ENCODE measurements at places on chromosomes 13 and 19.

DNA sequence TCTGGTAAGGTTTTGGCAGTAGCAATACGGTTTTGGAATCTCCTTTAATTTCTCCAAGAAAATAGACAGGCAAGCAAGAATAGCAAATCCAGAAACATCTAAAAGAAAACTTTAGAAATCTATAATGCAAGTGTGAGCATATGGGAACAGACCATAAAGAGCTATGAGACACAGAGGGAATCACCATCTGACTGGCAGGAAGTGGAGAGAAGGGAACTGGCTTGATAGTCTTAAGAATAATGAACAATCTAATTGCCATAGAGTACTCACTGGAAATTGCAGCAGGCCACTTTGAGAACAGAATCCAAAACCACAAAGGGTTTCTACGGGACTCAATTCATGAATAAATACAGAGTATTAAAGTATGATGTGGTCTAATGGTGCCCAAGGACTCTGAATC lies 39.6 kb upstream of the MIR17HG start:
- no peak for DNase-seq

DNA sequence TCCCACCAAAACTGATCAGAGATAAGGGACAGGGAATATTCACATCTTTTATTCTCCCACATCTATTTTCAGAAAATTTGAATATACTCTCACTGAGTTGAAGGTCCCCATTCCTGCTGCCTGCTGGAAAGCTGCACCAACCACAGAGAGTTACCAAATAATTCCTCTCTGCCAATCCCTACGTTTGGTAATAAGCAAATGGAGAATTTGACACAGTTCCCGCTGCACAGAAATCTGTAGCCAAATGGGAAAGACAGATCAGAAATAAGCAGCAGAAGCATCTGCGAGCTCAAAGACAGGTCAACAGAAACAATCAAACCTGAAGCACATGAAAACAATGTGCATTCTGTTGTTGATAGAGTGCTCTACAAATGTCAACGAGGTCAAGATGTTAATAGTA lies 9.9 kb downstream of the ZNF112 start:
- DNase-seq = no peak

GRCh38 chr13:112172641-112173251 lies 105.8 kb downstream of the SOX1 start:
- DNase-seq = no peak

DNA sequence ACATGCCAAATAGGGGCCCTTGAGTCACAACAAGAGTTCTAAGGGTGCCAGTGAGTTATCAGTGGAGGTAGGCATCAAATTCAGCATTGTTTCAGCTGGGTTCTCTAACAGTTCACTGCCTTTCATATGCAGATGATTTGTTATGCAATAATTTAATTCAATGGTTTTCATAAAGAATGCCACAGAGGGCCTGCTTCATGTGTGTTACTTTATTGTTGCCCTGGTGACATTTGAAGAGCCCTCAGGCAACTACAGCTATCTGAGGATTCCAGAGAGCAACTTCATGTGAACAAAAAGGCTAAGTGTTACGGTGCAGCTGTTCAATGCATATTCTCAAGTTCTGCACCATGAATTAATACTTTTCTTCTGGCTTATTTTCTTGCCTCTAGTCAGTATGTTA lies 43.1 kb upstream of the STARD13 start:
- no peak for DNase-seq

GRCh38 chr13:42110410-42111155 lies 62.1 kb downstream of the DGKH start:
- DNase-seq = peak; percentile 18

GRCh38 chr13:67355812-67356476 lies 125.8 kb upstream of the PCDH9 start:
- DNase-seq = no peak

DNA sequence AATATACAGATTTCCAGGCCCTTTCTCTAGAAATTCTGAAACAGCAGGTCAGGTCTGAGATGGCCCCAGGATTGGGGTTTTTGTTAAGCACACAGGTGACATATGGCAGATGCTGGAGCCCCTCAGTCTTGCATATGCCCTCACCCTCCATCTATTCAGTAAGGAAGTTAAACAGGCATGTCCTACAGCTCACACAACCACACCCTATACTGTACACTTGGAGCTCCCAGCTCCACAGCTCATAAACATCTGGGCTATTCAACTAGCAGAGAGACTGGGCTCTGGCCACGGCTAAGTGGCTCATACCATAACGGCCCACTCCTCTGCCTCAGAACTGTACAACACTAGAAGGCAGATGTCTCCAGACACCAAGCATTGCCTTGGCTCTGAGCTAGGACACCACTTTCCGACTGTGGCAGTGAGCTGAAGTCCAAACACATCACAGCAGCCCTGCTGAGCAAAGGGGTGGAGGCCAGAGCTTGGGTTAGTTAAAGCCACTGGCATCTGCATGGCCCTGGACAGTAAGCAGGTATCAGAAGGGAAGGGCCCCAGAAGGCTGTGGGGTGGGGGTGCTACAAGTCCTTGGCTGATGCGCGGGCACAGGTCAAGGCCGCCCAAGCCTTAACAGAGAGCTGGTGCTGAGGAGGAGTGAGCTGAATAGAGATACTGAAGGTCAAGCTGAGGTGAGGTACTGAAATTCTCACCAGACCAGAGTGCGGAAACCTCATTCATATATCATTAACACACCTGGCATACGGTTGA lies 79.1 kb downstream of the ABCC4 start:
- no peak for DNase-seq

DNA sequence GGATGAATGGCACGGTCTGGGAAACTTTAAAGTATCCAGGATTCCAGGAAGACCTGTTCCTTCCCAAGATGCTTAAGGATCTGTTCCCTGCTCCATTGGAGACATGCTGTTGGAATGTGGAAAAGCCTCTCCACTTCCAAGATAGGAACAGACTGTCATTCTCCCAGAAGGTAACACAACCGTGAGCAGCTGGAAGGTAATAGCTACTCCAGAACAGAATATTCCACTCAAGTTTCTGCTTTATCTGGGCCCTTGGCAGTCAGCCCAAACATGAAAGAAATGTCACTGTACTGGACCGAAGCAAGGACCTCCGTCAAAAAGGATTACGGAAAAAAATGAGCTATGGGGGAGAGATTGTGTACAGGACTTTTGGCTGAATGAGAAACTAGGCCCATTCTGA lies 420.9 kb upstream of the NBEA start:
- no peak for DNase-seq

GRCh38 chr19:16627193-16627927 lies 644 bp downstream of the MED26 start:
- no peak for DNase-seq

DNA sequence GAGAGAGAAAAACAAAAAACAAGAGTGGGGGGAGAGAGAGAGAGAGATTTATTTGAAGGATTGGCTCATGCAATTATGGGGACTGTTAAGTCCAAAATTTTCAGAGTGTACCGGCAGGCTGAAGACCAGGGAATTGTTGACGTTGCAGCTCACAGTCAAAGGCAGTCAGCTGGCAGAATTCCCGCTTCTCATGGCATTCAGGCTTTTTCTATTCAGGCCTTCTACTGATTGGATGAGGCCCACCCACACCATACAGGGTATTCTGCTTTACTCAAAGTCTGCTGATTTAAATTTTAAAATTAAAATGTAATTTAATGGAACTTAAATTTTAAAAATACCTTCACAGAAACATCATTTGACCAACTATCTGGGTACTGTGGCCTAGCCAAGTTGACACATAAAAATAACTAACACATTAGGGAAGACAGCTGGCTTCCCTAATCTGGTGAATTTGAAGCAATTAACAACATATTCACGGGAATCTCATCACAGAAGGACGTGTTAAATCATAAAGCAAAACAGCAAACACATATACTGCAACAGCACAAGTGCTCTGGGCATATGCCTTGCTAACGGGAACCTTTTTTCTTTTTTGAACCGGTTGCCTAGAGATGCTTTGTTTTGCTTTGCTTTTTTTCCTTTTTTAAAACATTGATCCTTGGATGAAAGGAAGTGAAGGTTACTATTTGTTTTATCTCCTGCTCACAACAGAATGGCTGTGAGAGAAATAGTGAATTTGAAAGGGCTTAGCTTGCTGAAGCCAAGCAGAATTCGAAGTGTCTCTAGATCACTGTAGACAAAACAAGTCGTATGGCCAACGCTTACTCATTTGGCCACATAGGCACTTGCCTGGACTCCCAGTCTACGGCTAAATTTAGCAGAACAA lies 505.1 kb downstream of the IRS2 start:
- DNase-seq = no peak

DNA sequence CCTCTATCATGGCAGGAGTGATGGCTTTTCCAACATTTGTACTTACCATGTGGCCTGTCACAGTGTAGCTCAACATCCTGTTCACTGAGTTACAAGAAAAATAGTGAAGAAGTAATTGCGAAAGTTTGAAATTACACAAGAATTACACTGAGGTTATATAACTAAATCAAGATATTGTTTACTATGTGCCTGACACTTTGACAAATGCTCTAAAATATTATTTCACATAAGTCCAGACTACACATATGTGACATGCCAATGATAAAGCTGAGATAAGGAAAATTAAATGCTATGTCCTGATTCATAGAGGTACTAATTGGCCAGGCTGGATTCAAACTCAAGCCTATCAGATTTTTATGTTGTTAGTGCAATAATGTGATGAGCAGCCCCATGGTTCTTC lies 451.7 kb downstream of the PCDH9 start:
- DNase-seq = no peak

- no peak for DNase-seq
Measured at GRCh38 chr13:41613471-41613870, 156.1 kb downstream of the RGCC start.

DNA sequence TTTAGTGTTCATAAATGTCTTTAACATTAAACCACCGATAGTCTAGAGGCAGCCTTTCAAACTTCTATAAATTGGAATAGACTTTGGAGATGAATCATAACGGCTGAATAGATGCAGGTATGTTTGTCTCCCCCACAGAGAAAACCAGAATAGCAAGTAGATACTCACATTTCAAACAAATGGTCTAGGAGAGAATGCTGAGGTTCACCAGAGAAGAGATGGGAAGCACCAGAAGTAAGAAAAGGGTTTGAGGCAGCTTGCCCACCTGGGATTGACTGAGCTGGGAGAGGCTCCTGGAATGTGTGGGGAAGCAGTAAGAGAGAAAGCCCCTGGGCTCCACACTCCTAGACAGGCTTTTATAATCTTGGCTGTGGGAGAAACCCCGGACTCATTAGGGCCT lies 6.4 kb downstream of the IGFL3 start:
- DNase-seq = no peak

DNA sequence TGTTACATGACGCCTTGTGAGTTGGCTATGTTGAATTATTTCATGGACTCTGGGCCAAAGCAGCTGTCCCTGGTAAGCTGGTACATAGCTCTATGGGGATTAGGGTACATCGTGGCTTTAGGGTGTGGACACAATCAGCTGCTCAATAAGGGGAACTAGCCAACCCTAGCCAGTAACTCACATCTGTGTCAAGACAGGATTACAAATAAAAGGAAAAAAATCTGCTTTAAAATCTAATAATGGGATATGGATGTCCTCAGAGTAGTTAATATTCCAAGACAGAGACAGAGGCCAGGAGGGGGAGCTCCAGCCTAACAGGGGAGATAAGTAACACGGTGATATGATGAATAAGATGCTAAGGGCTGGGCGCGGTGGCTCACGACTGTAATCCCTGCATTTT lies 21.1 kb upstream of the ZNF766 start:
- no peak for DNase-seq

Measured in GM19239 (cell line).